ENCODE measurements at places on chromosomes 4 and X. TPM values are rescaled to one million over a fixed set of nuclear protein-coding genes. Genes with fewer than 3 reads are reported as not detected.

POU3F4 gene
- total RNA-seq = not detected

ANXA3 gene
- total RNA-seq = 1.4 TPM

RAB39B gene
- total RNA-seq = 0.06 TPM

SCRG1 gene
- not detected for total RNA-seq

DSPP gene
- not detected for total RNA-seq

DNA sequence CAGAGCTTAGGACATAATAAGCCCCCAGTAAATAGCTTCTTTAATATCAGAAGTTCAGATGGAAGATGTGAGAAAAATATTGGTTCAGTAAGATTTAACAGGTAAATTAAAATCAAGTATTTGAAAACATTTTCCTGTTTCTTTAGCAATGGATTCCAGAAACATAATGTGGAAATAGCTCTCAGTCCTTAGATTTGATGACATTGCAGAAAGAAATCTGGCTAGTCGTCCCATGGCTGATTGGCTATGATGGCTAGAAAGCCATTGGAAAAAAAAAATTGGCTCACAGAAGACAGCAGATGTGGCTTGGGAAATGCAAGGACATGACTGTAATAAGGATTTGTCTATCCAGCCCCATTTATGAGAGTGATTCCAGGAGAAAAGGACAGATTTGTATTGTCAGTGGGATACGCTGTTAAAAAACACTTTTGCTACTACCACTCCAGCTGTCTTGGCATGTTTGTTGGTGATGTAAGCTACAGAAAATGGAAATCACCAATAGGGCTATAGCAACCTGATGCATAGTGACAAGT is 78.3 kb downstream of the AR start:
- no peak overlapping the region for H3K4me3 ChIP-seq
- H3K4me1 ChIP-seq = no peaks in the 10 kb centered on the region
- H3K36me3 ChIP-seq = no peaks in the 10 kb centered on the region
- H3K27ac ChIP-seq = no peak overlapping the region

DNA sequence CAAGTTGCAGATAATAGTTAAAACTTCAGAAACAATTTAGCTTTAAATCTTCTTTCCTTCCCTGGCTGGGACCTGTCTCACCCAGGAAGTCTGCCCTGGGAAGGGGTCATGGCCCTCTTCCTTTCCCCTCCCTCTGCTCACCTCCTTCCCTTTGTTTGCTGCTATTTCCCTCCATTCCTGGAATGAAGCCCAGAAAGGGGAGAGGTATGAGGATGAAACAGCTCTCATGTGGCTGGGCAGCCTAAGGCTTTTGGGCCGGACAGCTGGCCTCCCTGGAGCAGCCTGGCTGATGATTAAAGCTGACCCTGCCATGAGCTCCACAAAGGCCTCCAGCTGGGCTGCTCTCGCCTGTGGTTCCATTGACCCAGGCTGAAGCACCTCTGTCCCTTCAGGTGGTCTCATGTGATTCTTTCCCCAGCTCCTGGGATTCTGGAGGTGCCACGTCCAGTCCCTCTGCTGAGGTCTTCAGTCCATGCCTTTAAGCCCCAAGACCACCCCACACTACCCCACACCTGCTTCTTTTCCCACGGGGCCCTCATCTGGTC is 202.1 kb downstream of the PTTG2 start:
- H3K4me1 ChIP-seq = peaks cover 21% of the 10 kb centered on the region
- no peaks in the 10 kb centered on the region for H3K36me3 ChIP-seq
- no peaks in the 10 kb centered on the region for H3K27me3 ChIP-seq
- no peak overlapping the region for H3K4me3 ChIP-seq
- peak; percentile 79 for DNase-seq

DNA sequence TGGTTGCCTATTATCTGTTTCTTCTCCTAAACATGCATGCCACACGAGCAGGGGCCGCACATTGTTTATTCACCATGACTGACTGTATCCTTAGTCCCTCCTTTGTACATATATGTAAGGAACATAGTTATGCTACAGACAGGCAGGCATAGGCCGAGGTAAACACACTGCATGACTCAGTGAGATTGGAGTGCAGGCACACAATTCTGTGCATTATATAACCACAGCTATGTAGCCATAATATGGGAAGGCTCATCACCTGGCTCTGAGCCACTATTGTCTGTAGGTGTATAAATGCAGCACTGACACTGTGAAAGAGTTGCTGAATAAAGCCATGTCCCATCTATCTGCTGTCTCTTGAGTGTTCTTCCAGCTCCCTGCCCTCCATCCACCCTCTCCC is 431.6 kb downstream of the IDS start:
- no peaks in the 10 kb centered on the region for H3K36me3 ChIP-seq
- H3K27ac ChIP-seq = no peak overlapping the region
- no peak for DNase-seq
- no peaks in the 10 kb centered on the region for H3K27me3 ChIP-seq

GRCh38 chr4:105748222-105748621 is 39.6 kb downstream of the GSTCD start:
- H3K4me3 ChIP-seq = no peak overlapping the region
- H3K27me3 ChIP-seq = no peaks in the 10 kb centered on the region
- H3K36me3 ChIP-seq = no peaks in the 10 kb centered on the region
- H3K27ac ChIP-seq = no peak overlapping the region
- no peaks in the 10 kb centered on the region for H3K4me1 ChIP-seq
- no peak for DNase-seq

GRCh38 chr4:2220016-2220630 is 21.8 kb downstream of the HAUS3 start:
- H3K27me3 ChIP-seq = no peaks in the 10 kb centered on the region
- H3K36me3 ChIP-seq = no peaks in the 10 kb centered on the region
- H3K4me3 ChIP-seq = no peak overlapping the region
- H3K27ac ChIP-seq = no peak overlapping the region

GRCh38 chr4:119587796-119588195 is 40.8 kb downstream of the PDE5A start:
- no peaks in the 10 kb centered on the region for H3K36me3 ChIP-seq
- no peaks in the 10 kb centered on the region for H3K27me3 ChIP-seq
- DNase-seq = no peak
- H3K4me1 ChIP-seq = no peaks in the 10 kb centered on the region
- no peak overlapping the region for H3K4me3 ChIP-seq

DNA sequence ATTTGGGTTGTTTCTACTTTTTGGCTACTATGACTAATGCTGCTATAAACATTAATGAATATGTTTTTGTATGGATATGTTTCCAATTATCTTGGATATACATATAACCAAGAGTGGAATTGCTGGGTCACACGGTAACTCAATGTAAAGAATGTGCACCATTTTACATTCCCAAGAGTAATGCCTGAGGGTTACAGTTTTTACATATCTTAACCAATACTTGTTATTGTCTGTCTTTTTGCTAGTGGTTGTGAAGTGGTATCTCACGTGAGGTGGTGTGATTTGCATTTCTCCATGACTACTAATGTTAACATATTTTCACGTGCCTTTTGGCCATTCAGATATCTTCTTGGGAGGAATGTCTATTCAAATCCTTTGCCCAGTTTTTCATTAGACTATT is 200.3 kb upstream of the MAB21L2 start:
- H3K4me3 ChIP-seq = no peak overlapping the region
- H3K36me3 ChIP-seq = no peaks in the 10 kb centered on the region
- H3K4me1 ChIP-seq = no peaks in the 10 kb centered on the region
- H3K27me3 ChIP-seq = no peaks in the 10 kb centered on the region
- no peak for DNase-seq

GRCh38 chrX:65673857-65674203 is 6.4 kb downstream of the MSN start:
- H3K4me1 ChIP-seq = no peaks in the 10 kb centered on the region
- H3K36me3 ChIP-seq = no peaks in the 10 kb centered on the region
- H3K27ac ChIP-seq = peak overlapping the region; percentile 30
- H3K27me3 ChIP-seq = no peaks in the 10 kb centered on the region
- DNase-seq = no peak
- no peak overlapping the region for H3K4me3 ChIP-seq

- H3K4me1 ChIP-seq = no peaks in the 10 kb centered on the region
- no peaks in the 10 kb centered on the region for H3K36me3 ChIP-seq
- no peaks in the 10 kb centered on the region for H3K27me3 ChIP-seq
- no peak overlapping the region for H3K4me3 ChIP-seq
These were observed 369.6 kb downstream of the PCDH7 start for GRCh38 chr4:31089815-31090214.

Data from right lobe of liver (tissue), 6 donors.